ENCODE measurements at places on chromosomes 12 and 14.

- DNase-seq, result no peak
Observed at GRCh38 chr12:63875703-63876102, 31.2 kb downstream of the SRGAP1 start.

GRCh38 chr12:91219511-91219910, 36.9 kb upstream of the DCN start:
- DNase-seq, result peak; percentile 35

- DNase-seq, result no peak
Observed at GRCh38 chr12:48777501-48778400, 11.1 kb downstream of the ADCY6 start.

DNA sequence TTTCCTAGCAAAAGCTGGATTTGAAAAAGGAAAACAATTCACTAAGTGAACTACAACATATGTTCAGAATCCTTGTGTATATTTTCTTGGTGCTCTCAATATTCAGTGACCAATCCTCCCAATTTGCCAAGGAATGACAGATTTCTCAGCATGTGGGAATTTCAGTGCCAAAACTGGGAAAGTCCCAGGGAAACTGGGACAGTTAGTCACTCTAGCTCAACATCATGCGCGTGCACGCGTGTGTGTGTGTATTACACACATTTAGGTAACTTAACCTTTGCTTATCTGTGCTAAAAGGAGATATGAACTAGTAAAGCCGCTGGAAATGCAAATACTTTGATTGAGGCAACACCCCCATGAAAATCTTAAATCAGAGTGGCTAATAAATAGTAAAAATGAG, 26.1 kb upstream of the SLC6A13 start:
- DNase-seq, result peak; percentile 48

DNA sequence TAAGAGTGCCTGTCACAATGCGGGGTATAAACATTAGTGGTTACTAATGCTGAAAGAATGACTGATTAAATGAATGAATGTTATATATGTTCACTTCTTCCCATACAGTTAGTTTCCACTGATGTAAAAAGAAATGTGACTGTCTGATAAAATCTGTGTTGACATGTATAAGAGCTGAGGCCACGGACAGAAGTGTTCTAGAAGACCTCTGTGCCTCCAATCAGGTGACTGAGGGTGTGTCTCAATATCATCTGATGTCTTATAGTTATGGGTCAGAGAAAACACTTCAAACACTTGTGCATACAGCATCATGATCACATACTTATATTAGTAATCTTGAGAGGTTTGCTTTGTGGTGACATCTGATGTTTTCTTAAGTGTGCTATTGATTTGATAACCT, 183.4 kb downstream of the TTC7B start:
- DNase-seq, result no peak

DNA sequence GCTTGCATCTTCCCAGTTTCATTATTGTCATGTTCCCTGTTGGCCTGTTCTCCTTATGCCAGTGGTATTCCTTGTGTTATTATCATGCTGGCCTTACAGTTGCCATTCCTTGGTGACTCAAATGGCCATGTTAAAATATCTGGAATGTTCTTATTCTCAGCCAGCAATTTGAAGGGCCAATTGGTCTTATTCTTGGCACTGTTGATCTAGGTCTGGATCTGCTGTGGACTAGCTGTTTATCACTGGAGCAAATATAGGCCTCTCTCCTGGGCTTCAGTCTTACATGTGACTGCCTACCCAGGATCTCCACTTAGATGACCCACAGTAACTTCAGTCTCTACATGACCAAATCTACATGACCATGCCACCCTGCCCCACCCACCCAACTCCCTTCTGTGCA, 5.4 kb downstream of the CIPC start:
- DNase-seq, result no peak

GRCh38 chr12:95003213-95003920, at the start of gene NDUFA12:
Gene NDUFA12, minus strand, starts transcription at chr12:95003697. Its CDS starts 17 bp downstream, at chr12:95003680.
- DNase-seq, result peak; percentile 99

DNA sequence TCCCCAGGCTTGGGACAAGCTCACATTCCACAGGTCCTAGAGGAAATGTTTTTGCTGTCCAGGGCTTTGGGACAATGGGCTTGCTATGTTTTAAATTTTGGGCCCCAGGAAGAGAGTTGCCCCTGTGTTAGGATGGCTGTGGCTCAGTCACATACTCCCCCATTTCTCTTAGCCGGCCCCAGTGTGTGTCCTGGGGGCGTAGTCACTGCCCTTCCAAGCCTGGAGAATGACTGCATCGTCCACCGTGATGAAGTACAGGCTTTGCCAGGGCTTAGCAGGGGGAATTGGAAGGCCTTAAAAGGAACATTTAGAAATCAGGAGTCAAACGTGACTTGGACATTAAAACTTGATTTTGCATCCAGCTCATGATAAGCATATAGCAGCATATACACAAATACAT, 293.6 kb downstream of the CACNA1C start:
- no peak for DNase-seq

DNA sequence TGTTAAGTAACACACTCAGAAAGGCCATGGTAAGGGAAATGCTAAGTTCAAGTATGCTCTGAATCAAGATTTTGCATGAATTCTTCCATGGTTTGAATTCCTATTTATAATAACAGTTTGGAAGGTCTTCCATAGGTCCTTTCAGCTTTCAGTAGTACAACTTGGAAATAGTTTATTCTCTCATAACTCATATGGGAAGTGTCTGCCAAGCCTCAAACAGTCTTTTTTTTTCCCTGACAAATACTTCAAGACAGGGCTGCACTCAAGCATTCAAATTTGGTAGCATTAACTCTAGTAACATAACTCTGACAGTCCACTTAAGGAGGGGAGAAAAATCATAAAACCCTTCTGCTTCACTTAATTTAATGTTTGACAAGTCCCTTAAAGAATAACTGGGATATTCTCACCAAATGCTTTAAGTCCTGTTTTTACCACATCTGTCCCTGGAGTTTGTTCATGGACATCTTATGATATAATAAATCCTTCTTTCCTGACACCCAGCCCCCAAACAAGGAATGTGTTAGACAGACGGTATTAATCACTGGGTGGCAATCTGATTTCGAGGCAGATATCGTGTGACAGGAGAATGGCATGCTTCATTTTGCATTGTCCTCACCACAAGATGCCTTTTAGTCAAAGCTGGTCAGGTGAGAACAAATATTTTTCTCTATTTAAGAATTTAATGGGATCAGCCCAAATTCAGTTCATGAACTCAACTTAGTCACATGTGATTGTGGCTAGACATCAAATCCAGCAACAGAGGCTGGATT, 165.7 kb downstream of the BMP4 start:
- DNase-seq, result no peak

- peak; percentile 85 for DNase-seq
Observed at GRCh38 chr12:47843226-47843980, 23.7 kb upstream of the HDAC7 start.

GRCh38 chr14:54177019-54177418, 219.8 kb upstream of the CDKN3 start:
- no peak for DNase-seq

GRCh38 chr14:96351986-96352385, 11.2 kb downstream of the ATG2B start:
- no peak for DNase-seq

DNA sequence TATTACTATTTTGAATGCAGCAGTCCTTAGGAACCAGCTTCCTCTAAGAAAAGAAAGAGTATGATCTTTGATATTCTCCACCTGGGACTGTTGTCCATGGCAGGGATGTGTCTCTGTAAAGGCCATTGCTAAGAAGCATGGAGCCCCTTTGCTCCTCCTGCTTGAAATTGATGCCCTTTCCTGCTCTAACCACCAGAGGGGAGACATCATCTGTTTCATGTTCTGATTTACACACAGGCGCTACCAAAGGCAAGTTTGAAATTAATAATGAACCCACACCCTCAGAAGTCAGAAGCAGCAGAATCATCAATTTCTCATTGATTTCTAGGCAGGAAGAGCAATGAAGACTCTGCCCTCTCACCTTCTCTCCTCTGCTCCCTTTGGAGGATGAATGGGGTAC, 253.8 kb downstream of the RMST start:
- peak; percentile 25 for DNase-seq

GRCh38 chr12:127162902-127163301, 1104.1 kb upstream of the TMEM132C start:
- peak; percentile 67 for DNase-seq

DNA sequence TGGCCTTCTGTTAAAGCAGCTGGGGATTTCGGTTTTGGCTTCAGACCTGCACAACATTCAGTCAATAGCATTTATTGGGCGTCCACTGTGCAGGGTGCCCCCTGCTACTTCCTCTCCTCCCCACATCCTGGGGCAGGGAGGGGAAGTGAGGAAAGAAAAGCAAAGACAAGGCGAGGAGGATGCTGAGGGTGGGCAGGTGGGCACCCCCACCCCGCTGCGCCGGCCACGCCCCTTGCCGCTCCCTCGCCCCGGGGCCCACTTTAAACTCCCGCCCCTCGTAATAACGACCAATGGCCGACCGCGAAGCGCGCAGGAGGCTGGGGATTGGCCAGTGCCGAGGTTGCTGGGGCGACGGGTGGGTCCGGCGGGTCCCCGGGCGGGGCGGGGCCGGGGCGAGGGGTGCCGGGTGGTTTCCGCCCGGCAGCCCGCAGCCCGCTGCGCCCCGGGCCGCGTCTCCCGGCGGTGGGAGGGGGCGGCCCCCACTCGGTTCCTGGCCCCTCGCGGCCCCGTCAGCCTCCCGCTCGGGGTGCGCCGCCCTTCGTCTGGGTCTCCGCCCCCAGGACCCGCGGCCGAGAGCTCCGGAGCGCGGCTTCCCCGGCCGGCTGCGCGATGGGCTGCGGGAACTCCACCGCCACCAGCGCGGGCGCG, at the start of gene C12orf75:
TSS of gene C12orf75 (plus strand) at position 409 of the 648 bp plus-strand sequence. CDS start at position 610, 201 bp downstream.
- peak; percentile 96 for DNase-seq

DNA sequence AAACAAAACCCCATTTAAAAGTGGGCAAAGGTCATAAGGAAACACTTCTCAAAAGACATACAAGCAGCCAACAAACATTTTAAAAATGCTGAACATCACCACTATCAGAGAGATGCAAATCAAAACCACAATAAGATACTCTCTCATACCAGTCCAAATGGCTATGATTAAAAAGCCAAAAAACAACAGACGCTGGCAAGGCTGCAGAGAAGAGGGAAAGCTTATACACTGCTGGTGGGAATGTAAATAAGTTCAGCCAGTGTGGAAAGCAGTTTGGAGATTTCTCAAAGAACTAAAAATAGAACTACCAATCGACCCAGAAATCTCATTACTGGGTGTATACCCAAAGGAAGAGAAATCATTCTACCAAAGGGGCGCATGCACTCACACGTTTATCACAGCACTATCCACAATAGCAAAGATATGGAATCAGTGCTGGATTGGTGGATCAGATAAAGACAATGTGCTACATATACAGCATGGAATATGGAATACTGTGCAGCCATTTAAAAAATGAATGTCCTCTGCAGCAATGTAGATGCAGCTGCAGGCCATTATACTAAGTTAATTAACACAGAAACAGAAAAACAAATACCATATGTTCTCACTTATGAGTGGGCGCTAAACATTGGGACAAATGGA, 102.1 kb upstream of the DAAM1 start:
- no peak for DNase-seq

- no peak for DNase-seq
Observed at GRCh38 chr12:111997300-111997699, 15.7 kb downstream of the TMEM116 start.

GRCh38 chr12:73159954-73160353, 887.8 kb downstream of the TRHDE start:
- no peak for DNase-seq

DNA sequence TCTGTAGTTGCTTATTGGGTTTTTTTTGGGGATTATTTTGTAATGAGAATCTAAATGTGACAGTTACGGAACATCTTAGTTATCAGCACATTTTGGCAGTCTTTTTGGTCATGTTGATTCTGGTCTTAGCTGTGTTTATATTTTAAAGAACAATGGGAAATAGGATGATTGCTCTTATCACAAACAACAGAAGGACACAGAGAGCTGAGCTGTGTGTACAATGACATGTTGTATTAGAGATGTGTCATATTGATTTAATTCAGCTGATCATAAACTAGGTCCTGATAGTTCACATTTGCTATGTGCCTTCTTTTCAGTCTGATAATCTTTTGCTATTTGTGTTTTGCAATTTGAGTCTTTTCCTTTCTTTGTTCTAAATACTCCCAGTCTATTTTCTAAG, 781.7 kb downstream of the TRHDE start:
- DNase-seq, result no peak

Measured in ACHN (cell line).